ENCODE measurements at places on chromosomes 4 and X.

- no peak for DNase-seq
These were observed 134.0 kb downstream of the COL4A6 start for GRCh38 chrX:108304210-108304609.

GRCh38 chr4:177177541-177178081 lies 132.1 kb upstream of the NEIL3 start:
- DNase-seq: no peak

GRCh38 chr4:40628888-40629287 lies 776 bp downstream of the RBM47 start:
- no peak for DNase-seq

DNA sequence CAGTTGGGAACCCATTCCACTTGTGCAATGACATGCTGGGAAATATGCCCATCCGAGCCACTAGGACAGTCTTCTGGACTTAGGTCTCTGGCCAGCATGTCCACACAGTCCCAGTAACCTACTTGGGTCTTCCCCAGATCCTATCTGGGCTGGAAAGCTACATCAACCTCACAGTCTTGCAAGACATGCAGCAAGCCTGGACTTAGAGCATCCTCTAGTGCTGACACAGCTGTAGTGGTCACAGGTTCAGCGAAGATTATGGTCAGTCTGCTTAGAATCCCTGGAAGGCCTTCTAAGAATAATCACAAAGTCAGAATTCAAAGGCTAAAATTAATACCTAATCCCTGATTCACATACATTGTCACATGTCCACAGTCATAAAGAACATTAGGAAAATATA lies 842.7 kb downstream of the STPG2 start:
- no peak for DNase-seq

GRCh38 chr4:127261476-127261875 lies 371.3 kb upstream of the INTU start:
- DNase-seq: no peak

GRCh38 chr4:137156807-137157206 lies 375.5 kb downstream of the PCDH18 start:
- no peak for DNase-seq

DNA sequence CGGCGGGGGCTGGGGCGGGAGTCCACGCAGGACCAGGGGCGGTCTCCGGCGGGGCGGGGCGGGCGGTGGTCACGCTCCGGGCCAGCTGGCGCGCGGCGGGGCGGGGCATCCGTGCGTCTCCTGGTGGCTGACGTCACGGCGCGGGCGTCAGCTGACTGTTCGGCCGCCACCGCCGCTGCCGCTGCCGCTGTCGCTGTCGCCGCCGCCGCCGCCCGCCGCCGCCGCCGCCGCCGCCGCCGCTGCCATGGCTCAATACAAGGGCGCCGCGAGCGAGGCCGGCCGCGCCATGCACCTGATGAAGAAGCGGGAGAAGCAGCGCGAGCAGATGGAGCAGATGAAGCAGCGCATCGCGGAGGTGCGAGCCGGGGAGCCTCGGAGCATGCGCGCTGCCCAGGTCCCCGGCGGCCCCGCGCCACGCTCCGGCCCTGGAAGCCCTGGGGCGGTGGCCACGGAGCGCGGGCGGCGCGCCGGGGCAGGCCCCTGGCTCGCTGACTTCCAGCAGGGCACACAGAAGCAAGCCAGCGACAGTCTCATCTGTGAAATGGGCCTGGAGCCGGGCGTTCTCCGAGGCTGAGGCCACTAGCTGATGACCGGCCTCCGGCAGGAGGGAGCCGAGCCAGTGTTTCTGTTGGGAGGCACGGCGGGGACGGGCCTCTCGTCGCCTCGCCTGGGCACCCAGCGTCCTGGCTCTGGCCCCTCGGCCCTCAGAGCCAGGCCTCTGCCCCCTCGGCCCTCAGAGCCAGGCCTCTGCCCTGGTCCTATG lies at the start of gene FAM50A:
Gene FAM50A, plus strand, starts transcription at position 150 of the 763 bp plus-strand sequence. Its CDS starts 95 bp downstream, at position 245.
- DNase-seq: no peak

DNA sequence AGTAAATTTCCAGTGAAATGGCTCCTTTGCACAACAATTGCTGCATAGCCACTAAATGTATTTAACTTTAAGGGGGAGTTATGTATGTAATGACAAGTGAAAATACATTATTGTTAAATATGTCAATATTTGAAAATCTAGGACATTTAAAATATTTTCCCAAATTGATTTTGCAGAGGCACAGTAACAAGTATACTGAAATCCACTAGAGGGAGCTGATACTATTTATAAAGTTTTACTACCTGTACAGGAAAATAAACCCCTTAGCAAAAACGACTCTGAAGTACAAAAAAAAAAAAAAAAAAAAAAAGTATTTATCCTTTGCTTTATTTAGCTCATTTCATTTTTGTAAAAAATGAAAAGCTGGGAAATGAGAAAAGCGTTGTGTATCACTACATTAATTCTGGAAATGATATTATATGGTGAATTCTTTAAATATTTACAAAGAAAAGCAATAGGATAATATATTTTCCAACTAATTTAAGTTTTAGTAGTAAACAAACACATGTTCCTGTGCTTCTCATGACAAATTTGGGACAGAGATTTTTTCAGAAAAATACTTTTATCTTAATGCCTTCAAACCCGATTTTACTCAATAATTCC lies 727.7 kb downstream of the DMD start:
- DNase-seq: no peak

DNA sequence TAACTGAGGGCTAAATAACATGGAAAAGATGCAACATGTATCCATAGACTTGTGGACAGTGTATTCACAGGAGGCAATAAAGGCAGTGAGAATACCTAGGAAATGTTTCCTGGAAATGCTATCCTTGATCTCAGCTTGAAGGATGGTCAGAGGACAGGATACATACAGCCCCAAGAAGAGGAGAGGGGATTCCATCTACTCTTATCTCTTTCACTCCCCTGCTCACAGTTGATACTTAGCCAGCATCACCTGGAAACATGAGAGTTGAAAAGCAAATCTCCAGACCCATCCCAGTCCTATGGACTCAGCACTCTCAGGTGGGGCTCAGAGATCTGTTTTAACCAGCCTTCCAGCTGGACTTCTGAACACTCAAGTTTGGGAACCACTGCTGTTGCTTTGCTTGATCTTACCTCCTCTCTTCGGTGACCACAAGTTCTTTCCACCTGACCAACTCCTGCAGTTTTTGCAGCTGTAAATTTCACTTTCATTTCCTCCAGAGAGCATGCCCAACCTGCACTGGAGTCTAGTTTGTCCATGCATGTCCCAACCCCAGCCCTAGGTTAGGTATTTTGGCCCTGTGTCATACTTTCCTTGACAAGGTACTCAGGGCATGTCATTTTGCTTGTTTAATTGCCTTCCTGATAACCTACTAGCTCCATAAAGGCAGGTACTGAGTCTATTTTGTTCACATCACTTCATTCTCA lies 10.4 kb downstream of the RELL1 start:
- peak; percentile 80 for DNase-seq

DNA sequence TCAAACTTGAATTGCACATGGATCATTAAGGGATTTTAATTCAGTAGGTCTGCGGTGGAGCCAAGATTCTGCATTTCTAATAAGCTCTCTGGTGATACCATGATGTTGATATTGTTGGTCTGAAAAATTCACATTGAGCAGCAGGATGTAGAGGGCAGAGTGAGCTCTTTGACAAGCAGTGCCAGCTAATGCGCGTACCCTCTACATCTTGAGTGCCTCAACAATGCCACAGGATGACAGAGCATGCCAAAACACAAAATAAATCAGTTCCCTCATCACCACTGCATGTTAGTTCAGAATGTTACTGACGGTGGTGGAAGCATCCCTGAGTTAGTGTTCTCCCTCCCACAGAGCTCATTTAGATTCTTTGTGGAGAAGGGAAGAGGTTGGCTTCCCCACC lies 23.5 kb downstream of the IL1RAPL1 start:
- no peak for DNase-seq

DNA sequence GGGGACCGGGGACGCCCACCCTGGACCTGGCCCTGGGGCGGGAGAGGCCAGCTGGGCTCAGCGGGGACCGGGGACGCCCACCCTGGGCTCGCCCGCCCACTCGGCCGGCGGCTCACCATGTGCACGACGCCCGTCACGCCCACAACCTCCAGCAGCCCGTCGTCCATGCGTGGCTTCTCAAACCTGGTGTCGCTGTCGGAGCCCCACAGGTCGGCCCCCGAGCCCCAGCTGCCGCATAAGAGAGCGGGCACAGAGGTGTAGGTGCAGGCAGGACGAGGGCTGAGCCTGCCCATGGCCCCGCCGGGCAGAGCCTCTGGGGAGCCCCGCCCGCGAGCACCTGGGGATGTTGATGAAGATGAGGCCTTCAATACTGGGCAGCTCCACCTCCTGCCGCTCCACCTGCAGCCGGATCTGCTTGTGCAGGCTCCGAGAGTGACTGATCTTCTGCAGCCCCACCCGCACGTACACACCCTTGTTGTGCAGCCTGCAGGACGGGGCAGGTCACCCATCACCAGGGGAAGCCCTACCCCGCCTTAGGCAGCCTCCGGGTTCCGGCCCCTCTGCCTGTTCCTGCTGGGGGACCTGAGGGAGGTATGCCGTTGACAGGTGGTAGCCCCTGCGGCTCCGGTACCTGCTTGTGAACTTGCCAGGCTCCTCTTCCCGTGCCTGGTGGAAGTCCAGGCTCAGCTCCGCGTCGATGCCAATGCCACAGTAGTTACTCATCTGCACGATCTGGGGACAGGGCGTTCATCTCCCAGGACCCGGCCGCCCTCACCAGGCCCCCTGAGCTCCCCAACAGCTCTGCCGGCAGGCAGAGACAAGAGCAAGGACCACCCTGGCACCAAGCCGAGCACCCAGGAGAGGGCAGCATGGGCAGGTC lies 11.8 kb downstream of the DGKQ start:
- DNase-seq: no peak

- no peak for DNase-seq
These were observed 39.2 kb upstream of the GPC4 start for GRCh38 chrX:133454491-133454914.

DNA sequence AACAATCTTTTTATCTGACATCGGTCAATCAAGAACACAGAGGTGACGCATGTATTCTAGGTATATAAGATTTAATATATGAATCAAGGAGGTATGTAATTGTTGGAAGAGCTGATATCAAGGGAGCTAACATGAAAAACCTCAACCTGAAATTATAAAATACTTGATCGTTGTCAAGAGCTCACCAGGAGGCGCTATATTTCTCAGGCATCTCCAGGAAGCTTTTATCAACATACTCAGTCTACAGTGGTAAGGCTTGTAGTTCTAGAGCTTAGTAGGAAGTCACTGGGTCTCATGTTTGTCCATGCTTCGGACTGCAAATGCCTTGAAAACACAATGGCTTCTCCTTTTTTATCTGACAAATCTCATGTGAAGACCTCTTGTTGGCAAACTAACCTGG lies 156.1 kb downstream of the GRXCR1 start:
- no peak for DNase-seq

DNA sequence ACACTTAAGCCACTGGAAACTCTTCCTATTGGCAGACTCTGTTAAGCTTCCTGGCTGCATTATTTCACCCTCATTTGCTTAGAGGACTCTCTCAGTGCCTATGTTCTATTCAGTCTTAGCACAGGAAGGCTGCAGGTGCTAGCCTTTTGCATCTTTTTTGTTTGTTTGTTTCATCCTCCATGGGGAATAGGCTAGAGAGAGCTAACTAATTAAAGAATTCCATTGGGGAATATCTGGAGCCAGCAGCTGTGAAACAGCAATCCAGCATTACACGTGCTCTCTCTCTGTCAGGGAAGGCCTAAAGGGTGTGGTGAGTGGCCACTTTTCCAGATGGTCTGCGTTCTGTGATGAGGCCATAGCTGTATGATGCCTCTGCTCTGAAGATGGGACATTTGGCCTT lies 633.6 kb downstream of the SPRY1 start:
- DNase-seq: no peak

DNA sequence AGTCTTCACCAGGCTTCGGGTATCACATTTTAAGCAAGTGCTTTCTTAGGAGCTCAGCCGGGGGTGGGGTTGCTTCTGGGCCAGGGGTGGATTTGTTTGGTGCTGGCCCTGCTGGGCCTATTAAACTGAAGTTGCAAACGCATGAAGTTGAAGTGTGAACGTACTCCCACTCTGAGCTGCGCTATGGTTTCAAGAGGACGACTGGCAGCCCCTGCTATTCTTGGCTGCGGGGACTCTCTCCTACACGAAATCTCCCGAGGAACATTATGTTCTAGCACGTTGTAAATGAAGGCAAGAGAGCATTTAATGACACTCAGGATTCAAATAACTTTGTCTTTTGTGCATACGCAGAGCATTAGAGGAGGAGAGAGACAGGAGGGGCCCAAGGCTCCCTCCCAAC lies 401.3 kb upstream of the BOD1L1 start:
- no peak for DNase-seq

DNA sequence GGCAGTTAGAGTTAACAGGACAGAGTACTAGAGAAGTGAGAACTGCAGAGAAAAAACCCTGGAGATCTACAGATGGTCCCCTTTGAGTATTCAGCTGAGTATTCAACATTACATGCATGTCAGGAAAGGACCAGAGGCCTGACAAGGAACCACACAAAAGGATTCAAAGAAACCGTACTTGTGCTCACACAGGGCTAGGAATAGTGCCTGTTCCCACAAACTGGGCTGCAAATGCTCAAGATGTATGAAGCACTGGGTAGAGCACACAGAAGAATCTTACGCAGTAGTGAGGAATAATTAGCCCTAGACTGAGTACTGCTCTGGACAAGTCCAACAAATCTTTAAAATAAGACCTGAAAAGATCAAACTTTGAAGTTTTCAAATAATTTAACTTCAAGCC lies 17.6 kb downstream of the PTPN13 start:
- DNase-seq: no peak

DNA sequence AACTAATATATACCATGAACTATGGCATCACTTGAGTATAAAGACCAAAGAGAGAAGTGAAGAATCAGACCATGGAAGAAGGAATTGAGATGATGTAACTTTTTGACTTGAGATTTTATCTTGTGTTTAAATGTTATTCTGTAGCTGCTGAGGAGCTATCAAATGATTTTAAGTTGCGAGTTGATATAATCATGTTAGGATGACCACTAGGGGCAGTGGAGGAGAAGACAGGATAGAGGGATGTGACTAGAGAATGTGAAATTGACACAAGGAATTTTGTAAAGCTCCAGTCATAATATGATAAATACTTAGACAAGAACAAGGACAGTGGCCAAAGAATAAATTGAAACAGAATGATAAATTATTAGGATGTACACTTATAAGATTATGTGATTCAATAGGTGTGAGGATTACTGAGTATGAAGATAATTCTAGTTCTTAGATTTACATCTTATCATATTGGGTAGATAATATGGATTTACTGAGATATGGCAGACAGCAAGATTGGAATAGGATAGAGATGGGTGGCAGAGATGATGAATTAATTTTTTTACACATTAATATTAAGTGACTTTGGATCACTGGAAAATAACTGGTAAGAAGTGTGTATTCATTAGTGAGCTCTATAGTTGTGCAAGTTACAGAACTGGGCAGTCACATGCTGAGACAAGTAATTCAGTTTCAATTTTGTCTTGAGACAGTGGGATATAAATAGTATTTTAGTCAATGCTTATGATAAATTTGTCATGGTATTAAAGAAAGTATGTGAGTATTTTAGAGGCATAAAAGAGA lies 816.0 kb upstream of the PCDH10 start:
- no peak for DNase-seq

- no peak for DNase-seq
These were observed 40.7 kb downstream of the KLHL8 start for GRCh38 chr4:87179751-87180150.

GRCh38 chrX:15014281-15014680 lies 141.1 kb downstream of the MOSPD2 start:
- no peak for DNase-seq

GRCh38 chr4:153940916-153941315 lies 152.0 kb upstream of the SFRP2 start:
- DNase-seq: no peak

- DNase-seq: no peak
These were observed 22.8 kb upstream of the PPP2R2C start for GRCh38 chr4:6495296-6495590.
